ENCODE measurements at places on chromosomes 12 and 14.

DNA sequence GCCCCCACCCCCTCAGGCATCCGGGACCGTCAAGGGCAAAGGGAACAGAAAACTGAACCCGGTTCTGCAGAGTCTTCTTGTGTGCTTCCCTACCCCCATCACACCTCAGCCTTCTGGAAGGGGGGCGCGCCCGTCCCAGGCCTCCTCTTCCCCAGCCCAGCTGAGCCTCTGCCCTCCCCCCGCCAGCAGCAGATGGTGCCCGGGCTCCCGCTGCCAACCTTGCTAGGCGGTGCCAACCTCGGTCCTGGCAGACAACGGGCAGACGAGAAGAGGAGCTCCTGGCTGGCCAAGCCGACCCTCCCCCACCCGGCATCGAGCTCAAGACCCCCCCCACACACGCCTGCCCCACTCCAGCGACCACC lies 8.7 kb downstream of the STAC3 start:
- no peak for DNase-seq

DNA sequence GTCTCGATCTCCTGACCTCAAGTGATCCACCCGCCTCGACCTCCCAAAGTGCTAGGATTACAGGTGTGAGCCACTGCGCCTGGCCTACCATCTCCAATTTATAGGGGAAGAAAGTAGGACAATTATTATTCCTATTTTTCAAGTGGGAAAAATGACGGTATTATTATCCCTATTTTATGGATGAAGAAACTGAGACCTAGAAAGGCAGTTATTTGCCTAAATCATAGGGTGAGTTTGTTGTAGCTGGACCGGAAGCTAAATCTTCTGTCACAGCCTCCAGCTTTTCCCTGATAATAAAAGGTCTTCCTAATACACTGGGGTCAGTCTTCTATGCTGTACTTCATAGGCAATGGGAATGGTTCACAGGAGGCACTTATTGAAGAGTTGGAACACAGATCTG lies 13.8 kb downstream of the SLC7A8 start:
- no peak for DNase-seq

DNA sequence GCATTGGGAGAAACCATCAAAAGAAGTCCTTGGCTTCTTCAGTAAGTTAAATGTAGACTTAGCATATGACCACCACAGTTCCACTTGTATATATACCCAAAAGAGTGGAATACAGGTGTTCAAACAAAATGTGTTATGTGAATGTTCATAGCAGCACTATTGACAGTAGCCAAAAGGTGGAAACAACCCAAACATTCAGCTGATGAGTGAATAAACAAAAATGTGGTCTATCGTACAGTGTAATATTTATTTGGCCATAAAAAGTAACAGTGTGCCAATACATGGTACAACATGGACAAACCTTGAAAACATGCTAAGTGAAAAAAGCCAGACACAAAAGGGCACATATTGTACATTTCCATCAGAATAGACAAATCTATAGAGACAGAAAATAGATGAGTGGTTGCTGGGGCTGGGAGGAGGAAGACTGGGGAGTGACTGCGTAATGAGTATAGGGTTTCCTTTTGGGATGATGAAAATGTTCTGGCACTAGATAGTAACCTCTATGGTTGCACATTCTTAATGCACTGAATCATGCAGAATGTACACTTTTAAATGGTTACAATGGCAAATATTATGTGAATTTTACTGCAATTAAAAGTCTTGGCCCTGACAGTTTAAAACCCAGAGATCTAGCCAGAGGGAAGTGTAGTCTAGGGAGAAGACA lies 5.5 kb downstream of the ERP29 start:
- DNase-seq = no peak

DNA sequence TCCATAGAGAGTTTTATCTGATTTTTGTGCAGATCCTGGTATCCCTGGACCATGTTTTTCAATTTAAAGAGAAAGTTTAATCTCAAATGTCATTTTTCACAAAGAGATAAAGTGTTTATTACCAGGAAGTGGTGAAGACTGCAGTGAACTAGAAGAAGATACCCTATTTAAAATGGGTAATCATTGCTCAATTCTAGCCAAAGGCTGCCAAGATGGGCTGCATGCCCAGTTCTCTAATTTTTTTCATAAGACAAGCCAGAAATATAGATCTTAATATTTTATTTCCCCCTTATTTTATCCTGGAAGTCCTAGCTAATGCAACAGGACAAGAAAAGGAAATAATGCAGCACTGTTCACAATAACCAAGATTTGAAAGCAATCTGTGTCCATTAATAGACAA lies 343.5 kb downstream of the PCNX1 start:
- no peak for DNase-seq

DNA sequence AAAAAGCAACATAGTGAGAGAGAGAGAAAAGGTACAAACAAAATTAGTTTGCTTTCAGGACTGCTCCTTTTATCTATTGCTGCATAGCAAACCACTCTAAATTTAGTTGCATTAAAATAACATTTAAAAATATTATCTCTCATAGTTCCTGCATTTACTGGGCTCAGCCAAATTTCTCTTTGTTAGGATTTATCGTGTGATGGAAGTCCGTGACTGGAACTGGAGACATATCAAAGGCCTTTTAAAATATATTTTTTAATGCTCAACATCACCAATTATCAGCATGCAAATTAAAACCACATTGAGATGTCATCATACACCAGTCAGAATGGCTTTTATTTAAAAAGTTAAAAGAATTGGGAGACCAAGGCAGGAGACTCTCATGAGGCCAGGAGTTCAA lies 107.6 kb upstream of the SYT1 start:
- no peak for DNase-seq

GRCh38 chr12:1350055-1350933 lies 244.1 kb downstream of the FBXL14 start:
- no peak for DNase-seq

GRCh38 chr12:71980538-71980937 lies 41.9 kb downstream of the TPH2 start:
- no peak for DNase-seq

DNA sequence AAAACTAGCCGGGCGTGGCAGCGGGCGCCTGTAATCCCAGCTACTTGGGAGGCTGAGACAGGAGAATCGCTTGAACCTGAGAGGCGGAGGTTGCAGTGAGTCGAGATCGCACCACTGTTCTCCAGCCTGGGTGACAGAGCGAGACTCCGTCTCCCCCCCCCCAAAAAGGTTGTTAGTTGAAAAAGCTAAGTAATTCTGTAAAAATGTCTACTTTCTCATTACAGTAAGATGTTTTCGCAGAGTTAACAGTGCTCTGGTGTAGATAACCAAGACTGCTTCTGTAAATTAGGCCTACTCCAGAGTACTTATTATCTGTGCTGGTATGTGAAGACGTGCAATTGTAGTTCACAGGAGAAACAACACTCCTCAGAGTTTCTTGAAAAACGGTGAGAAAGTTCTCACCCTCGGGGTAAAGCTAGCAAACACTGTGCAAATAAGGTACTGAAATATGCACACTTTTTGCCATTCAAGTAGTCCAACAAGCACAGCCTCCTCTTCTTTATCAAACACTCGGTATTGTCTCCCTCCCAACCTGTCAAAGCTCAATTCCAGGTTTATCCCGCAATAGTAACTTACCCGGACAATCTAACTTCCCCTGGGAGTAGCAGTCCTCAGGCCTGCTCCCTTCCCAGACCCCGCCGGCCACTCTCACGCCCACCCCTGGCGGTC lies 974 bp downstream of the BTBD7 start:
- DNase-seq = no peak

DNA sequence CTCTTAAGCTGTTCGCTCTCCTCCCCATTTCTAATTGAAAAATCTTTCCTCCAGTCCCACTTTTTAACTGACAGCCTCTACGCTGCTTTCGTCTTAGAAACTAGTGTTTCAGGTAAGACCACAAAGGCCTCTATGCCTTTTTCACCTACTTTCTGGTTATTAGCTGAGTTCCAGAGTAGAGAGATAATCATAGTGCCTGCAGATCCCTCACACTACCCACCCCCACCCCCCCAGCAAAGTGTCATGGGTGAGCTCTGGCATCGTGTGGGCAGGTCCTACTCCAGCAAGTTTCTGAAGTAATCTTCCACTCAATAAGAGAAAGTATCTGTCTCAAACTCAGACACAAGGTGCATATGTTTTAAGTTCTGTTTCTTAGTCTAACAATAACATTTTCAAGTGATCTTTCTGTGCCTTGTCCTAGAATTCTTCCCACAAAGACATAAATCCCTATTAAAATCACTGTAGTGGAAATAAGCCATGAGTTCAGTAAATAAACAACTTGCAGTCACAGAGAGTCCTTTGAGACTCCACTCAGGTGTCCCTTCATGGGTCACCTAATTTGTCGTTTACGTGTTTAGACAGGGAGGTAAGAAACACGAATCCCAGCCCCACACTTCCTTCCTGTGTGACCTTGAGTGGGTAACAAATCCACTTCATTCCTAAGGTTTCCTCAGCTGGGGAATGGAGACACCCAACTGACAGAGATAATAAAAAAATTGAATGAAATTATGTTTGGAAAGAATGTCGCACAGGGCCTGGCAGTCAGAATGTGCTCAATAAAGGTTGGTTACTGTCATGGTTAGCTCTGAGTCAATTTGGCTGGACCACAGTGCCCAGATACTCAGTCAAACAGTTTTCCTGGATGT lies 228.9 kb upstream of the CAND1 start:
- no peak for DNase-seq

- no peak for DNase-seq
Observed at GRCh38 chr12:267581-268482, 5.2 kb upstream of the SLC6A13 start.
